ENCODE measurements at places on chromosomes 5 and 9.
A peak's percentile ranks its signal among the peaks of the same experiment; 100 is the strongest.

DNA sequence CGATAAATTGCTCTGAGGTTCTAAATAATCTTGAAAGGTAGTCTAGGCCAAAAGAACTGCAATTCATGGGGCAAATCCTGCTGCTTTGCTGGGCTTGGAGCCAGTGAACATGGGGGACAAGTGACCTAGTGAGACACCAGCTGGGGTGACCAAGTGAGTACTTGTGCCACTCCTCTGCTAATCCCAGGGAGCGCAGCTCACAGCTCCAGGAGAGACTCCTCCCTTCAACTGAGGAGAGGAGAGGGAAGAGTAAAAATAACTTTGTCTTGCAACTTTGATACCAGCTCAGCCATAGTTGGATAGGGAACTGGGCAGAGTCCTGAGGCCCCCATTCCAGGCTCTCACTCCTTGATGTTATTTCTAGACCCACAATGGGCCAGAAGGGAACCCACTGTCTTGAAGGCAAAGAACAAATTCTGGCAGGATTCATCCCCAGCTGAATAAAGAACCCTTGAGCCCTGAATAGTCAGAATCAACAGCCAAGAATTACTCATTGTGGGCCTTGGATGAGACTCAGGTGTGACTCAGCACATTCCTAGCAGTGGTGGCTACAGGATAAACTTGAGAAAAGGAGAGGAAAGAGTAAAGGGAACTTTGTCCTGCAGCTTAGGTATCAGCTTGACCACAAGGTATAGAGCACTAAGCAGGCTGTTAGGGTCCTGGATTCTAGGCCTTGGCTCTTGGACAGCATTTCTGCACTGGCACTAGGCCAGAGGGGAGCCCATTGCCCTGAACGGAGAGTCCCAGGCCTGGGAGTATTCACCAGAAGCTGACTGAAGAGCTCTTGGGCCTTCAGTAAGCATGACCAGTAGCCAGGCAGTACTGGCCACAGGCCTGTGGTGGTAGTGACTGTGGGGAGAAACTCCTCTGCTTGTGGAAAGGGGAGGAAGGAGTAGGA is 288.3 kb upstream of the CDH18 start:
- DNase-seq = no peak

GRCh38 chr9:25857147-25857546 is 178.9 kb upstream of the TUSC1 start:
- no peak for DNase-seq

GRCh38 chr5:78926252-78926651 is 58.9 kb downstream of the ARSB start:
- no peak for DNase-seq

GRCh38 chr5:80143491-80143890 is 108.3 kb downstream of the THBS4 start:
- no peak for DNase-seq

GRCh38 chr9:125913551-125913950 is 166.4 kb downstream of the PBX3 start:
- no peak for DNase-seq

- DNase-seq = peak; percentile 64
Measured at GRCh38 chr5:179313849-179314521, 31.3 kb downstream of the ADAMTS2 start.

GRCh38 chr5:44842496-44843282 is 33.9 kb downstream of the MRPS30 start:
- no peak for DNase-seq

- no peak for DNase-seq
Measured at GRCh38 chr5:6733411-6734242, 20.4 kb downstream of the TENT4A start.

DNA sequence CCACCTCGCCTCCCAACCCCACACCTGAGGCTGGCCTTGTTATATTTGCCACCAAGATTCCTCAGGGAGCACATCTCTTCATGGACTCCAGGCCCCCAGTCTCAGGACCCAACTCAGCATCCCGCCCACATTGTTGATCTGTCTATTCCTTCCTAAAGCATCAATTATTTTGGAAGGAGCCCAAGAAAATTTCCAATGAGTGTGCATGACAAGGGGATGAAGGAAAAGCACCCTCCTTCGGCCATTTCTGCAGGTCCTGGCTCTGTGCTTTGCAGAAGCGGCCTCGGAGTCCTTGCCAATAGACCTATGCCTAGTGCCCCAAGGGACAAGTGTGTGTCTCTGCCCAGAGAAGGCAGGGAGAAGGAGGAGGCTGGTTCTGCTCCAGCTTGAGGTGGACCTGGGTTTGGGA is 273.2 kb downstream of the GADD45G start:
- DNase-seq = no peak

- DNase-seq = peak; percentile 83
Measured at GRCh38 chr9:134163371-134164196, 780 bp downstream of the RNU6ATAC start.

- no peak for DNase-seq
Measured at GRCh38 chr5:111685969-111686368, 71.0 kb downstream of the NREP start.

DNA sequence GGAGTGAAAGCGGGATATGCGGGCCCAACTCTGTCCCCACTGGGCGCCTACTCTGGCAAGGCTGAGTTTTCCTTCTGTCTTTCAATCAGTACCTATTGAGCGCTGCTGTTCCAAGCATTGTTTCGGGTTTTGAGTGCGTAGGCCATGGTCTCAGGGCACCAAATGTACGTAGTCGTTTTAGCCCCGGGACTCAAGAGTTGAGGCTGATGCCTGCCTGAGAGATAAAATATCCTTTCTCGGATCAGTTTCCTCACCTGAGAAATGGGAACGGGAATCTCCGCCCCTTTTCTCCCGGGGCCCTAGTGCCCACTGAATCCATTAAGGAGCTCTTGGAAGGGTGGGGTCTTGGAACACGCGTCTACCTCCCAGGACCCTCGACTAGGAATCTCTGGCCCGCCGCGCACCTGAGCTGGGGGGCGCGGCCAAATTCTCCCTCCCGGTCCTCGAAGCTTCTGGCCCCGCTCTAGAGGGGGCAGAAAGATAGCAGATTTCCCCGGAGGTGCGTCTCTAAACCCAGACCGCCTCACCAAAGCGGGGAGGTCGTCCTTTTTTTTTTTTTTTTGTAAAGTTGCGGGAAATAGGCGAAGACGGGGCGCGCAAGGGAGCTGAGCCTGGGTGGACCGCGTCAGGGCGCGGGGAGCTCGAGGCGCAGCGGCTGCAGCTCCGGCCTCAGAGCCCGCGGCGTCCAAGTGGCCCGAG is 494 bp upstream of the CXXC5 start:
- DNase-seq = peak; percentile 75

DNA sequence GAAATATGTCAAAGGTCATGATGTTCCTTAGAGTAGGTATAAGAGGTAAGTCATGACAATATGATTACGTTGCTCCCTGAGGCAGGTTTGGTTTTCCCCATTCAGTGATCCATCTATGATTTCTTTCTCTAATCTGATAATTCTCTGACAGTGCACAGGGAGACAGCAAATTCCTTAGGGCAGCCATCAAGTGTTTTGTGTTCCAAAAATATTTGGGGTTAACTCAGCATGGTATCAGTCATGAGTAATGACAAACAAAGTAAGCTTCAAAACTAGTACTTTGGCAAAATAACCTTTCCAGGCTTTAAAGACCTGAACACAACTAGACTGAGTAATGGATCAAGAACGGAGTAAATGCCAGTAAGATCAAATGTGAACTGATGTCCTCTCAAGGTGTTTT is 55.3 kb upstream of the SPATA31E1 start:
- no peak for DNase-seq

- DNase-seq = no peak
Measured at GRCh38 chr5:180166176-180166575, 42.8 kb downstream of the RASGEF1C start.

GRCh38 chr9:134463280-134463679 is 137.0 kb downstream of the RXRA start:
- no peak for DNase-seq

GRCh38 chr9:111630182-111630963 is 761 bp upstream of the DNAJC25 start:
- no peak for DNase-seq

- DNase-seq = no peak
Measured at GRCh38 chr5:132657676-132658380, at the start of gene IL13. Gene IL13, plus strand, starts transcription at chr5:132658173. Its CDS starts 14 bp downstream, at chr5:132658187.

- peak; percentile 11 for DNase-seq
Measured at GRCh38 chr5:61809651-61810050, 477.6 kb downstream of the ZSWIM6 start.

DNA sequence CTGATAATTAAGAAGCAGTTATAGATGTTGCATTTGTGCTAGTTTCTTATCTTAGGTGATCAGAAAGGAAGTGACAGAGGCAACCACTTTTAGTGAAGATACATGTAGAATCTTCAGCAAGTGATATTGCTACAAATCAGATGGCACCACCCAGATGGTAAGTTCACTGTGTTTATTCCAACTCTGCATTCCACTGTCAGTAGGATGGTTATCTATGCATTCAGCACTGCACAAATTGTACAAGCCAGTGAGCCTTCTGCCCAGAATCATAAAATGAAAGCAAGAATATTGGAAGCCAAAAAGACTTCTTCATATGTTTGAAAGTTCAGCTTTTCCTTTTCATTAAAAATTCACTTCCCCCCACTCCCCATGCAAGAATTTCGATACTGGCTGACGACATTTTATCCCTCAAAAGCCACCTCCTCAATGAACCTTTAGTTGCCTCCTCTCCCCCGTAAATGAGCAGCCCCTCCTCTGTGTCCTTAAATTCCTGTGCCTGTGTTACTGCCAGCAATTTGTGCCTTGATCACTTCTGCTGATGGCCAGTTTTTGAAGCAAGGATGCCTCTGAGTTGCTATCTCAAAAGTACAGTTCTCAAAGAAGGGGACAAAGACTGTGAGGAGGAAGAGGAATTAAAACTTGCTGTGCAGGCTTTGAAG is 91.6 kb downstream of the ZSWIM6 start:
- DNase-seq = no peak

GRCh38 chr9:86714999-86715398 is 232.3 kb downstream of the GAS1 start:
- peak; percentile 31 for DNase-seq

GRCh38 chr5:80083101-80083890 is 48.1 kb downstream of the THBS4 start:
- peak; percentile 78 for DNase-seq

DNA sequence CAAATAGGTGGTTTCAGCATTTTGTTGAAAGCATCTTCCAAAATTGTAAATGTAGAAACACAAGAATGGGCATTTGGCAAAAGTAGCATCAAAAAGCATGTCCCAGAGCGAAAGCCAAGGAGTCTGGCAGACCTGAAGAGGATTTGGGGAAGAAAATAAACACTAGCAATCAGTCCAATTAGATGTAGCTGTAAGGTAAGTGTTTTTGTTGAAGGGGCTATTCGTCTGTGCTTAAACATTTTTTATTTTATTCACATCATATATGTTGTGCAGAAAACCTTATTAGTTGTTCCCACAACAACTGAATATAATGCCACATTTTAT is 954.1 kb upstream of the COX7C start:
- no peak for DNase-seq

DNA sequence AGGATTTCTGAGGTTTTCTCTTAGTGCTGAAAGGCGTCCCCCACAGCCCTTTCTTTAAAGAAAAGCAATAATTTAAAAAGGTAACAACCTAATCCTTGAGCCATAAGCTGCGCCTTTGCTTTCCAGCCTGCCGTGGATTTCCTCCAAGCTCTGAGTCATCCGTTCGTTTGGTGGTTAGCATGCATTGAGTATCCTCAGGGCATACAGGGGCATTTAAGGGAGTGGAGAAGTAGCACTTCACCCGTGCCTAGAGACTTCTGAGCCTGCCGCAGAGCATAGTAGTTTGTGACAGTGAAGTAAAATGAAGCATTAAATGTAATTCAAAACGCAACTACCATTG is 892 bp upstream of the TNC start:
- peak; percentile 84 for DNase-seq

GRCh38 chr9:21985964-21986667 is 8.1 kb downstream of the CDKN2A start:
- DNase-seq = no peak

DNA sequence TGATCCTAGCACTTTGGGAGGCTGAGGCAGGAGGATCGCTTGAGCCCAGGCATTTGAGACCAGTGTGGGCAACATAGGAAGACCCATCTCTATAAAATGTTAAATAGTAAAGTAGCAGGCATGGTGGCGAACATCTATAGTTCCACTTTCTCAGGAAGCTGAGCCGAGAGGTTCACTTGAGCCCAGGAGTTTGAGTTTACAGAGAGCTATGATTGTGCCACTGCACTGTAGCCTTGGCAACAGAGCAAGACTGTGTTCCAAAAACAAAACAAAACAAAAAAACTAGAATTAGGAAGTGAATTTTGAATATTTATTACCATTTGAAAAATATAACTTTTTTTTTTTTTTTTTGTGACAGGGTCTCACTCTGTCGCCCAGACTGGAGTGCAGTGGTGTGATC is 26.8 kb upstream of the PAX5 start:
- DNase-seq = no peak

All from eye (tissue), 1 donor.